NCI-H1105 treated with DMSO at 0.1 percent for 48 hours (cell line): ENCODE measurements at places on chromosomes 16 and 17.
A peak's percentile ranks its signal among the peaks of the same experiment; 100 is the strongest.

GRCh38 chr16:9047689-9048301 lies 43.6 kb upstream of the HAPSTR1 start:
- no peak for DNase-seq

GRCh38 chr16:65679785-65680184 lies 557.9 kb upstream of the CDH11 start:
- DNase-seq: no peak

DNA sequence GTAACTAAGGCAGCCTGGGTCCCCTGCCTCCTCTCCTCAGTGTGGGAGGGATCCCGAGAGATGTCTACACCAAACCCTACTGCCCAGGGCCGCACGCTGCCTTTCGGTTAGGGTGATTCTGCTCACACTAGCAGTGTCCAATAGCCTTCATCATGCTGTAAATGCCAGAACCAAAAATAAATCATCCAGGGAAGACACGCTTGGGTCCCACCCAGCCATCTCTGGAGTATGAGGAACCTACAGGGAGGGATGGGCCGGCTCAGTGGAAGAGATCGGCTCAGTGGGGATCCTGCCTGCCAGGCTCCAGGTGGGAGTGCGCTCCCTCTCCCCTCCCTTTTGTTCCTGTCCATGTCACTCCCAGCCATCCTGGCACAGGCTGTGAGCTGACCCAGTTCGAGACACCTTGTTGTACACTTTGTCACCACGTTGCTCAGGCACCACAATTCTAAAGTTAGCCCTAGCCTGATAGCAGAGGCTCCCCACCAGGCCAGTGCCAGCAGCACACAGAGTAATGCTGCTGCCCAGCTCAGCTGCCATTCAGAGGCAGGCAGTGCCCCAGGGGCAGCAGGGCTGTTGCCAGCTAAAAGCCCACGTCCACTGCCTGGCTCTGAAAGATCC lies 24.5 kb downstream of the PEMT start:
- DNase-seq: no peak

GRCh38 chr16:66881014-66881417 lies 701 bp downstream of the PDP2 start:
- no peak for DNase-seq

DNA sequence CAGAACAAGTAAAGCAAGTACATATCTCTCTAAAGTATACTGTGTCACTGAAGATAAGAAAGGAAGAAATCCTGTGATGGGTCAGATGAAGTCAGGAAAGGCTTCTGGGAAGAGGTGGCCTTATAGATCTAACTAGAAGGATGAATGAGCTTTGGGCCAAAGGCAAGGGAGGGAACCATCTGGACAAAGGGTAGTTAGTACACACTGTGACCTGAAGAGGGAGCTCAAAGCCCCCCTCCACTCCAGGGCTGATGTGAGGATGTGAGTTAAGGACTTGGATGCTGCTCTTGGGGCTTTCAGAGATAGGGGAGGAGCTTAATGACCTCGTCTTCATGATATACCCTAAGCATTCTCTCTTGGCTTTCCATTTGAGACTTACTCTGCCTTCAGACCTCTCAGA lies 185.3 kb upstream of the CACNG3 start:
- DNase-seq: peak; percentile 15

DNA sequence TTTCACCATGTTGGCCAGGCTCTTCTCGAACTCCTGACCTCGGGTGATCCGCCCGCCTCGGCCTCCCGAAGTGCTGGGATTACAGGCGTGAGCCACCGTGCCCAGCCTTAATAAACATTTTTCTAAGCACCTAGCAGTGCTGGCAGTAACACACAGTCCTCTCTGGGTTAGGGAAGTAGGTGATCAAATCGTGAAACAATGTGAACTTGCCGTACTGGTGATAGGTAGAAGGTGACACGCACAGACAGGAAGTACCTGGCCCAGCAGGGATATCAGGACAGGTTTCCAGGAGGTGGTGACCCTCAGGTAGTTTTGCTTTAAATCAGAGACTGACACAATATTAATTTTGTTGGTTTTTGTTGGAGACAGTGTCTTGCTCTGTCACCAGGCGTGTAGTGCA lies 4.5 kb downstream of the PLD2 start:
- DNase-seq: no peak

- DNase-seq: no peak
Measured at GRCh38 chr17:62805234-62805633, 2.9 kb downstream of the MARCHF10 start.

DNA sequence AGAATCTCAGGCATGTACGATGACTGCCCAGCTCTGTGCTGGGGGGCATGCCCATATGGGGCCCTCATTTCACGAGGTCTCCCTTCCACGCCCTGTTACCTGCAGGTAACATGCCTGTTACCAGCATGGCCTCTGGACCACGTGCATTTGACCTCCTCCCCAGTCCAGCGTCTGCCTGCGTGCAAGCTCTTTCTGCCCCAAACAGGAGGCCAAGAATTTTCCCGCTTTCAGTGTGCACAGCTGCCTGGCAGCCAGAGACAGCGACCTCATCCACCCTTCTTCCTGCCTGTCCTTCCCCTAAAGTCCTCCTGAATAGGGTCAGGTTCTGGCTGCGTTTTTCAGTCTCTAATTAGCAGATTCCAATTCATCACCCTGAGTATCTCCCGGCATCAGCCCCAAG lies 306.5 kb upstream of the ZFHX3 start:
- DNase-seq: no peak

DNA sequence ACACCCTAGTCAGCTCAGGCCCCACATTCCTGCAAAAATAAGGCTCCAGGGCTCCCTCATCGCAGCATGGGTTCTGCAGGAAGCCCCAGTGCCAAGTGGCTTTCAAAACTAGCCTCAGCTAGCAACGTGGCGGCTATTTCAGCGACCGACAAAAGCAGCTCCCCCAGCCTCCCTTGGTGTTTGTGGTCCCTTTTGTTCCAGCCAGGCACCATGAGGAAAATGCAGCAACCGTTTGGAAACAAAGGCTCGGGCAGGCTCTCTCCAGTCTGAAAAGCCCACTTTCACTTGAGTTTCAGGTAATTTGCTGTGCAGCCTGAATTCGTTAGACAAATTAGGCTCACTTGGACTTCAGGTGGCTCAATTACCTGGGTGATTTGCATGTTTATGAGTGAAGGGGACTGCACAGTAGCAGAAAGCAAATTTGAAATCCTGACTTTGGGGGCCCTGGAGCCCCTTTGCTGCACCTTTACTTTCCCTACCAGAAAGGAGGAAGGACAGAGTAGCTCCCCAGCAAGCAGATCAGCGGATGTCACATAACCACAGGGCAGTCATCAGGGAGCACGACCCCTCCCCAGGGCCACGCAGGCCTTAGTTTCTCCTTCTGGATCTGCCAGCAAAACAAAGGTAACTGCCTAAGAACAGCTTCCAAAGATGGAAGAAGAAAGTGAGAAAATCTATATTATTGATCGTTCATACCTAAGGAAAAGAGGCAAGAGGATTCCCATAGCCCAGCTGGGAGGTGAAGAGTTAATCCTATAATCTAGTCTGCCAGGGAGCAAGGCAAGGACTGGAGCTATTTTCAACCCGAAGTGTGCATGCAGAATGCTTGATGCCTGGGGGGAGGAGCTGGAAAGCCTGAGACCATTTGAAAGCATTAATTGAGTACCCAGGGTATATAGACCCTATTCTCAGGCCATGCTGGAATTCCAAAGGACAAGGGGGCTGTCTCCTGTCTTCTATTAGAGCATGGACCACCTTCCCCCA lies 143.1 kb upstream of the SDK2 start:
- DNase-seq: peak; percentile 46

DNA sequence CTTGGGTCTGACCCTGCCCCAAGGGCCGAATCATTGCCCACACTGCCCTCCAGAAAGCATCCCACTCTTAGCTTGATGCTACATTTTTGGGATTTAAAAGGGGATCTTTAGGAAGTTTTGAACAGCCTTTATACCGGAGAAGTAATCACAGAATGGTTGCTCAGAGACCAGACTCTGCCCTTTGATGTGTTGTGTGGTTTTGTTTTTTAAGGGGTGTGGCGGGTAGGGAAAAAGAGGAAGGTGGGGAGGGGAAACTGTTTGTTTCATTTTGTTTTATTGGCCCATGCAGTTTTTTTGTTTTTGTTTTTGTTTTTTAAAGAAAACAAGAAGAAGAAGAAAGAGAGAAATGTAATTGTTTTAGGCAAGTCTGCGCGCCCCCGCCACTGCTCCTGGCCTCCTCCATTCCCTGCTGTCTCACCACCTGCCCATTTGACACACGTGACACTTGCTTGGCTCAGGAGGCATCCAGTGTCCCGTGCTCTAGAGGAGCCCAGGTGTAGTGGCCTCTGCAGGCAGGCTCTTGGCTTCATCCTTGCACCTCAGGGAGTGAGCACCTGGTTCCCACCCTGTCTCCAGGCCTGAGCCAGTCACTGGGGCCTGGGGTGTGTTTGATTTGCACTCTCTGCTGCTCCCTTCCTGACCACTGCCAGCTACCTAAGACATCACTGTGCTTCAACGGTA lies 35.7 kb downstream of the GNAO1 start:
- no peak for DNase-seq

DNA sequence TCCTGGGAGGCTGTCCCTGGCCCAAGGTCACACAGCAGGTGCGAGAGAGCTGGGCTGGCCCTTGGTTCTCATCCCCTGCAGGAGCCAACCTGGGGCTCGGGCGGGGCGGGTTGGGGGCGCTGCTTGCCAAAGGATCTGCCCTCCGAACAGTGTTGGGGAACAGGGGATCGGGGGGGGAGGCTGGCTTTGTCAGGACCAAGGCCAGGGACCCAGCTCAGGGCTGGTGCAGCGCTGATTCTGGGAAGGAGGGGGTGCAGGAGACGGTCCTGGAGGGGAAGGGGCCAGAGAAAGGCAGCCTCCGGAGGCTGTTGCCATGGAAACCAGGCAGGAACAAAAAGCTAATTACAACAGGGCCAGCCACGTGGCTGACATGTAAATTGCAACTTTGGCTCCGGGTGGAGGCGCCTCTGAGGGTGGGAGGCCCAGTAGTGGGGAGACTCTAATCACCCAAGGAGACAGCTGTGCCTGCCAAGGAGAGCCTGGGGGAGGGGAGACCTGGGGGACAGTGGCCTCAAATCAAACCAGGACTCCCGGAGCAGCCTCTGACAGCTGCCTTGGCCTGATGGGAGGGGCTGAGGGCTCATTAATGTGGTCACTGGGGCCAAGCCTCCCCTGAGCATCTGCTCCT lies 1.3 kb downstream of the TUBB3 start:
- DNase-seq: peak; percentile 66

DNA sequence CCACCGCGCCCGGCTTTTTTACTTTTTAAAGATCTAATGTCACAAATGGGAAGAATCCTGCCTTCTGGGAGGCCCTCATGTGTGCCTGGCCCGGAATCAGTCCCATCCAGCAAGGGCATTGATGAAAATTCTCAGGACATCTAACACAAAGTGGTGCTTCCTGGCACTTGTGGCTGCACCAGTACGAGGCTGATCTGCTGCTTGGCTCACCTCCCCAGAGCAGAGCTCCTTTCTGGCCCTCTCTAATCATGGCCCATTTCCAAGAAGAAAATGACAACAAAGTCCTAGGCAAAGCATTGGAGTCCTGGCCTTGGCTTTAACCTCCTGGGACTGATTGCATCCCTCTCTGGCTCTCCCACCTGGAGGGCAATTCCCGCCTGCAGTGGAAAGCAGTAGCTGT lies 50.7 kb upstream of the SIAH1 start:
- DNase-seq: peak; percentile 12

- no peak for DNase-seq
Measured at GRCh38 chr16:47144559-47144877, 773 bp upstream of the NETO2 start.

GRCh38 chr16:51409001-51409675 lies 258.1 kb upstream of the SALL1 start:
- no peak for DNase-seq

DNA sequence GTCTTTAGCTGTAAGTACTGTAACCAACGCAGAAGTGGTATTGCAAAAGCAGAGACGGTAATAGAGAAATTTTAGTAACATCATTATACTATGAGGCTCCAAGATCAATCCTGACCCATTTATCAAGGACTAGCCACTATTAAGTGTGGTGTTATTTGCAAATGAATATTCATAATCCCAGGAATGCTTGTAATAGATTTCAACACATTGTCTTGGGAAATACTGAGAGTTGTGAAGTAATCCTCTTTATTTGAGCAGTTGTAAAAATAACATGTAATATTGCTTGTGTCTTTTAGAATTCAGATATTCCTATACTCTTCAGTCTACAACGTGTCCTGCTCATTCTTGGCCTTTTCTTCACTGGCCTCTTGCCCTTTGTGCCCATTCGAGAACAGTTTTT lies 46.4 kb downstream of the GDPD1 start:
- no peak for DNase-seq

DNA sequence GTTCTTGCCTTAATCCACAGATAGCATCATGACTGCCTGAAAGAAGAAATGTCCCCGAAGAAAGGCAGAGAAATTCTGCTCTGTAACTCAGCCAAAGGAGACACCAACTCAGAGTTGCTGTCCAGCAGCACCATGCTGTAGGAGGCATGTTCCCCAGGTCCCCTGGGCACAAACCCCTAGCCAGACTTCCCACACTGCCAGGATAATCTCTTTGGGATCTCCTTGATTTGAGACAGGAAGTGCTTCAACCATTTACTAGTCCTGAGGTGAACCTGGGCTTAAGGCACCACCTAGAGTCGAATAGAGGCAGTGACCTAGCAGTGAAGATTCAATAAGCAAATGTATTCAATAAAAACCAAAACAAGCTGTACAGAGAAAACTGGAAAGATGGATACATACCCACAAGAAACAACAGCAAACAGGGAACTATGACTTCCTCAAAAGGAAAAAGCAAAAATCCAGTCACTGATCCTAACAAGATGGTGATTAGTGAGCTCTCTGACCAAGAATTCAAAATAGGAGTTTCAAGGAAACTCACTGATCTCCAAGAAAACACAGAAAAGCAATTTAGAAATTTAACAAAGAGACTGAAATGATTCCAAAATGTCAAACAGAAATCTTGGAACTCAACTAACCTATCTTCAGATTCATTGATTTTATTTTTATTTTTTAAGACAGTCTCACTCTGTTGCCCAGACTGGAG lies 5.7 kb downstream of the OR4D2 start:
- DNase-seq: peak; percentile 29

DNA sequence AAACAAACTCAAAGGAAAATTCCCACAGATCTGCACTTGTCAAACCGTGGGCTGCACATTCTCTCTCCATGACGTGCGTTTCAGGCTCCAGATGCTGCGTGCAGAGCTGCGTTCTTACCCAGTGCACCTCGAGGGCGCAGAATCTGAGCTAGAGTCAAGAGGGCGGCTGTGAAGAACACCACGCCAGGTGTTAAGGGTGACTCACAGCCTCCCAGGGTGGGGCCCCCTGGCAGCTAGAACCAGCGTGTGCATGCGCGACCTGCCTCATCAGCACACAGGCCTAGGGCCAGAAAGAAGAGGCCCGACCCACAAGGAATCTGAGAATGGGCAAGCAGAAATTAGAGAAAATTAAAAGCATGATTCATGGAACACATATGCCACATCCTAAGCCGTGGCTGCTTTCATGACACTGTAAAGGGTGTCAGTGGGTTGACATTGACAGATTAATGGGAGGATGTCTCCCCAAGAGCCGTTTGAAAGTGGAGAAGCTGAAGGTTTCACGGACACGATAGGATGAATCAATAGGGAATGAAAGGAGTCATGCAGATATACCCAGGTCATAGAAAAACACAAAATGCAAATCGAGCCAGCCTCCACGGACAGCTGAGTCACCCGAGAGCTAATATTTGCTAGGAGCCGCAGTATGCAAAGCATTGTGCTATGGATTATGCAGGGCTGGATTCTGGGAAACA lies 29.0 kb downstream of the MARCHF10 start:
- DNase-seq: peak; percentile 76

- no peak for DNase-seq
Measured at GRCh38 chr16:86044241-86044671, 145.3 kb downstream of the IRF8 start.
